ENCODE measurements at places on chromosomes 3 and 15.

DNA sequence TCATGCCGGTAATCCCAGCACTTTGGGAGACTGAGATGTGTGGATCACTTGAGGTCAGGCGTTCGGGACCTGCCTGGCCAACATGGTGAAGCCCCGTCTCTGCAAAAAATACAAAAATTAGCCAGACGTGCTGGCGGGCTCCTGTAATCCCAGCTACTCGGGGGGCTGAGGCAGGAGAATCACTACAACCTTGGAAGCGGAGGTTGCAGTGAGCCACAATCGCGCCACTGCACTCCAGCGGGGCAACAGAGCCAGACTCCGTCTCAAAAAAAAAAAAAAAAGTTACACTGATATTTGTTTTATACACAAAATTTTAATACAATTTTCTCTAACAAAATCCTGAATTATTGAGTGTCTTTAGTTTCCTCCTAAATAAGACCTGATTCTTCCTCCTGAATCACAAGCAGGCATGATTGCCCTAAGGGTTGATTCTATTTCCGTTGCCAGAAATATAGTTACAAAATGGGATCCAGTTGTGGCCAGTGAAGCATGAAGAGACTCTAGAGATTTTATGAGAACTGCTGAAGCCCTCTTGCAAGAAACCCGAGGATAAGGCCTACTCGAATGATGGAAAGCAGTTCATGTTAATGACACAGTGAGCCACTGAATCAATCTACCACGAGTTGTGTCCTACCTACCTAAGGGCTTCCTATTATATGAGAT lies 9.6 kb upstream of the SMARCC1 start:
- no peak for DNase-seq

DNA sequence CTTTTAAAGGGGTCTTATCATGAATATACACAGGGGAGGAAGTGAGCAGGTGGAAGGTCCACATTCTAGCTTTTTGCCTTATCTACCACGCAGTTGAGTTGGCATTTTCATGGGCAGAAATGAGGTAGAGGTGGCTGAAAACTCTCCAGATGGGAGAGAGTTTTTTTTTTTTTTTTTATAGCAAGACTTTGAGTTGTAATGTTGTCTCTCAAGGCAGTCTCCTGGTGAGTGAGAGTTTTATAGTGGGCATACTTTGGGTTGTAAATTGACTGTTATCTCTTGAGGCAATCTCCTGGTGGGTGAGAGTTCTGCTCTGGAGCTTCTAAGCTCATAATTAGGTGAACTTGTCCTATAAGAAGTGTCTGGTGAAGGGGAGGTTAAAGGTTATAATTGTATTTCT lies 191.7 kb upstream of the NAALADL2 start:
- DNase-seq = no peak

- no peak for DNase-seq
These were observed 28.5 kb downstream of the CALML4 start for GRCh38 chr15:68176601-68177000.

DNA sequence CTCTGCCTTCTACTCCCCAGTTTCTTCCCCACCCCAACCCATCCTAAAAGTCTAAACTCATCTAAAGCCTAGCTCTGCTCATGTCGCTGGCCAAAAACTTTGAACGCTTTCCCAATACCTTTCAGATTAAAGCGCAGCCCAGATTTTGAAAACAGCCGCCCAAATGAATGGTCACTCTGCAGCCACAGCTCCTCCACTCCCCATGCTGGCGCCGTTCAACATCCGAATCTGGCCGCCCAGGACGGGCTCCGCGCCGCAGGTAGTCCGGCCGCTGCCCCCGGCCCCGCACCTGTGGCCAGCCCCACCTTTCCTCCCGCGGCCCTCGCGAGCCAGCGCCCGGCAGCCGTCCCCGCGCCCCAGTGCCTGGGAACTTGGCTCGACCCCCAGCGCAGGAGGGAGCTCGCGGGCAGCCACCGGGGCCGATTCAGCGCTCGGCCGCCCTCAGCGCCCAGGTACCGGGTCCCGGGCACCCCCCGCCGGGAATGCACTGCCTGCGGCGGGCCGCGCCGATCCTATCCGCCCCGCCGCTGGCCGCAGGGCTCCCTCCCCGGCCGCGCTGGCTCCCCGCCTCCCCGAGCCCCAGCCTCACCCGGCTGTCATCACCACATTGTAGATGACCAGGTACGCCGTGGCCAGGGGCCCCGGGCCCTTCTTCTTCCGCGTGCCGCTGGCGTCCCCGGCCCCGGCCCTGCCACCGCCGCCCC lies 417 bp downstream of the HACD2 start:
- DNase-seq = peak; percentile 28

DNA sequence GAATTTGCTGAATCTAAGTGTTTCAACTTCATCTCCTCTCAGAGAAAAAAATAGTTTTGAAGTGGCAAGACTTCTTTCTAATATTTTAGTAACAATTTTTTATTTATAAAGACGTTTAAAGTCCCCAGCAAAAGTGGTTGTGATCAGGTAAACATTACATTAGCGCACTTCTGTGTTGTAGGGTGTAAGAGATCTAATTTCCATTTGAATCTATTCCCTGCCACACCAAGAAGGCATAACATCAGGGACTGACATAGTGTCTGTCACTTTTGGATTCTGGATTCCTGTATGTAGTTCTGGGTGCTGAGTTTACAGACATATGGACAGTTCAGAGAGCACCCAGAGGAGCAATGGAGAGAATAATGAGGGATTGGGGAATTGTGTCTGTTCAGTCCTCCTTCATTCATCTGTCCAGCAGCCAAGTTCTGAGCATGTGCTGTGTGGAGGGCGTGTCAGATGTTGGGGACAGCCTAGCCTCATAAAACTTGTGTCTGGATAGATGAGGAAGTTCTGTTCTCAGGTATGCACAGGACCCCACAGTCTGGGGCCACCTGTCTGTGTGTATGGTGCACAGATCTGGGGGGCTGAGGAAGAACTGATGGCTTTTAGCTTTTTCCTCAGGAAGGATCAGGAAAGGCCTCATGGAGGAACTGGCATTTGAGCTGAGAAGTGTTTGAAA lies 65.6 kb downstream of the MAP2K5 start:
- DNase-seq = no peak

GRCh38 chr3:85162905-85163304 lies 204.1 kb downstream of the CADM2 start:
- no peak for DNase-seq

DNA sequence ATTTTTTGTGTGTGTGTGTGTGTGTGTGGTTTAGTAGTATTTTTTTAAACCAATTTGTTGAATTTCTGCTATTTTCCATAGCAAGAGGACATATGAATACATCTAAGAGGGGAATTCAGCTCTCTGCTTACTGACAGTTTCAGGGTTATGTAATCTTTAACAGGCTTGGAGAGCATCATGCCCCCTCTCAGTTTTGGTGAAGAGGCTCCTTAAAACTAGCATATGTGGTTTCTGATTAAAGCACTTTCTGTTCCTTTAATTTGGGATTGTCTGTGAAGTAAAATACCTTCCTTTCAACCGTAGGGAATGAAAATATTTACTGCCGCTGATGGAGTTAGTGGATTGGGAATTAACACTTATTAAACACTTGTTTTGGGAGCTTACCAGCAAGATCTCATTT lies 19.4 kb upstream of the NFKBIZ start:
- DNase-seq = no peak
